NCI-H1092 (cell line): ENCODE measurements at places on chromosomes 11 and 22.

DNA sequence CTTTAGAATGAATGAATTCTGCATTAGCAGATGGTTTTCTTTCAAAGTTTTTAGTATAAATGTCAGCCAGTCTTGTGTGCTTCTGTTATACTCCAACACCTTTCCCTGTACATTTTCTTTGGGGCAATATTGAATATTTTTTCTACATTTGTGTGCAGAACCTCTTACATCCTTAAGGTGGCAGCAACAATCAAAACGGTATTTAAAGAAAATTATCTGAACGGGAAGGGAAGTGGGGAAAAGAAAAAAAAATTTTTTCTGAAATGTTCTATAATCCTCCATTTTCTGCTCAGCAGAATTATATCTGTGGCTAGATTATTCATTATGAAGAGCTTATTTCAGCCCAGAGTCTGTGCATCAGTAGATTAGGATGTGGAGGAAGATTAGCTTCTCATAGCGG, 347.3 kb upstream of the RAG2 start:
- no peak for DNase-seq

- DNase-seq, result peak; percentile 64
Observed at GRCh38 chr11:93895106-93895862, 44.9 kb upstream of the VSTM5 start.

DNA sequence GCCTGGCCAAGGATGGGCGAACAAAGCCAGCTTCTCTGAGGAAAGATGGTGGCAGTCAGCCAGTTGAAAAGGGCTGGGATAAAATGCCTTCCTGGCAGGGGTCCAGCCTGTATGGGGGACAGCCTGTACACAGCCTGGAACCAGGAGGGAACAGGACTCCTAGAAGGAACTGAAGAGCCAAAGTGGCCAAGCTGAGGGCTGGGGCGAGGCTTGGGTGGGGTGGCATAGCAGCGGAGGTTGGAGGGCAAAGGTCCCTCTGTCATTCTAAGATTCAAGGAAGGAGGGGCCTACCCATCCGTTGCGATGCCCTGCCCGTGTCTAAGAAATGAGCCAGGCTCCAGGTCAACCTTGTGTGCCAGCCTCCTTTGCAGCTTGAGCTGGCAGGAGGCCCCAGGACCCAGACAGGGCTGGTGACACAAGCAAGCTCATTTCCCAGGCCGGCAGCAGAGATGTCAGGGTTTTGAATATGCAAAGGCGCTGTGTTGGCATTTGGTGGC, 22.6 kb downstream of the FADD start:
- DNase-seq, result no peak

DNA sequence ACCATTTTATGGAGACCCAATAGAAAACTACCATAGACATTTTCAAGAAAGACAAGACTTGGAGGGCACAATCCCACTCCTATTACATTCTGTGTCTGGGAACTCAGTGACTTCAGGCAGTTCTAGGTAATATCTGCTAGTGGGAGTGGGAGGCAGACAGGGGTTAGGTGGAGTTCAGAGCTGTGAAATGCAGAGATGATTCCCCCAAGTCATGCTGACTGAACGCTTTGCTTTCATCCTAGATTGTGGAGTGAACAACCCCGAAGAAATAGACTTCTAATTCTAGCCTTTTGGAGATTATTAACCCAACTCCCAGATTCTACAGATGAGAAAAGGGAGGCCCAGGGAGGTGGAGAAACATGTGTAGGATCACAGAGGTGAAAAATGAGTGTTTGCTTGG, 437.8 kb upstream of the CADM1 start:
- DNase-seq, result no peak

DNA sequence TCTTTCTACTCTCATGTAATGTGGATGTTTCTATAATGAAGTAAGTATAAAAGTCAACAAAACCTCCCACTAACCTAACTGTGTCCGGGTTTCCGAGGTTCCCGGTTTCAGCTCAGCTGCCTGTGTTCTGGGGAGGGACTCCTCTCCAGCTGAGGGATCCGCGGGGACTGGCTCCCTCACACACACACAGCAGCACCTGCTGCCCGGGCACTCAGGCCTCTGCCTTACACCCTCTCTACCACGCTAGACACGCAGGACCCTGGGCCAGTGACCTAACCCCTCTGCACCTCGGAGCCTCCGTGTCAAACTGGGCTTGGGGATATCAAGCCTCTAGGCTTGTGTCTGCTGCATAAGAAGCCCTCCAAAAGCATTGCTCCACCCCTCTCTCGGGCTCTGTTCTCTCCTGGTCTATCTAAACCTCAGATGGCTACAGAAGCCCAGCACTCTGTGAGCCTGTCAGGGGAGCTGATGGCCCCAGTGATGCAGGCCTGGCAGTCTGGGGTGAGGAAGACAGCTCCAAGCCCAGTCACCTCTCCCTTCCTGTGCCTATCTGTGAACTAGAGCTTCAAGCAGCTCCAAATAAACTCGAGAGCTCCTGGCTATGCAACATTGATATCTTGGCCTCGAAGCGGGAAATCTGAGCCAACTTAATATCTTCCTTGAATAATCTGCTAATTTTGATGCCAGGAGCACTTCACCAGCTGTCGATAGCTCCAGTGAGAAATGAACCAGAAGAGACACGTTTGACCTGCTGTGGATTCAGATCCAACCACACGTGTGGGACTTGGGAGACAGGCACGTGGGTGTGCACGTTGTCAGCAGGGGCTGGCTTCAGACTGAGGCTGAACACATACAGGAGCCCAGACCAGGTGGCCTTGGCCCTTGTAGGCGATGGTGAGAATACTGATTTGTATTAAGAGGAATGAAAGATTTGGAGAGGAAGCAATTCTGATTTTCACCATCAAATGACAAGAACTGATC, 232.7 kb upstream of the B3GAT1 start:
- no peak for DNase-seq

GRCh38 chr11:15724601-15725000, 609.9 kb downstream of the INSC start:
- no peak for DNase-seq

DNA sequence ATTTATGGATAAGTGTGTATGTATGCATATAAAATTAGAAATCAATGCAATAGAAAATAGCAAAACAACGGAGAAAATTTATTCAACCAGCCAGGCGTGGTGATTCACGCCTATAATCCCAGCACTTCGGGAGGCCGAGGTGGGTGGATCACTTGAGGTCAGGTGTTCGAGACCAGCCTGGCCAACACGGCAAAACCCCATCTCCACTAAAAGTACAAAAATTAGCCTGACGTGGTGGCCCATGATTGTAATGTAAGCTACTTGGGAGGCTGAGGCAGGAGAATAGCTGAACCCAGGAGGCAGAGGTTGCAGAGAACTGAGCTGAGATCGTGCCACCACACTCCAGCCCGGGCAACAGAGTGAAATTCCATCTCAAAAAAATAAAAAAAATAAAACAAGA, 5.5 kb downstream of the KRTAP5-6 start:
- DNase-seq, result no peak

- no peak for DNase-seq
Observed at GRCh38 chr22:20087319-20088262, 7.5 kb downstream of the DGCR8 start.

- peak; percentile 86 for DNase-seq
Observed at GRCh38 chr11:66429983-66430602, 8.6 kb downstream of the MRPL11 start.

DNA sequence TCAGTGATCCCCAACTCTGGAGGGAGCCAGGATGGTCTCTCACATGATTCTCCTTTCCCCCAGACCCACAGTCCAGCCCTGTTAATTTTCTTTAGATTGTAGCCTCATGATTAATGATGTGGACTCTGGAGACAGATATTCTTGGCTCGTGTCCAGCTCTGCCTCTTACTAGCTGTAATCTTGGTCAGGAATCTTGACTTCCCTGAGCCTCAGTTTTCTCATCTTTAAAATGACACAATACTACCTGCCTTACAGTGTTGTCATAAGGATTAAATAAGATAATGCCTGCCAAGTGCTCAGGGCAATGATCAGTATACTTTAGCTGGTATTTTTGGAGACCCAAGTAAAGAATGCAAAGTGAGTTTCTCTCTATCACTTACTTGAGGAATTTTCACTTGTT, 60.0 kb downstream of the SPECC1L start:
- DNase-seq, result no peak

- DNase-seq, result no peak
Observed at GRCh38 chr11:73028611-73029010, 113.5 kb downstream of the FCHSD2 start.

- DNase-seq, result no peak
Observed at GRCh38 chr22:17205432-17205831, 13.8 kb downstream of the ADA2 start.

GRCh38 chr11:117607449-117607848, 189.6 kb downstream of the DSCAML1 start:
- no peak for DNase-seq

GRCh38 chr11:102447193-102447592, 5.4 kb downstream of the TMEM123 start:
- DNase-seq, result no peak

GRCh38 chr11:105713696-105714095, 103.8 kb downstream of the GRIA4 start:
- DNase-seq, result no peak

- no peak for DNase-seq
Observed at GRCh38 chr11:121024989-121025388, 1.1 kb downstream of the TBCEL start.

GRCh38 chr11:66292543-66293332, 1.0 kb downstream of the TMEM151A start:
- DNase-seq, result no peak

- DNase-seq, result no peak
Observed at GRCh38 chr11:116230438-116230837, 542.3 kb downstream of the BUD13 start.

DNA sequence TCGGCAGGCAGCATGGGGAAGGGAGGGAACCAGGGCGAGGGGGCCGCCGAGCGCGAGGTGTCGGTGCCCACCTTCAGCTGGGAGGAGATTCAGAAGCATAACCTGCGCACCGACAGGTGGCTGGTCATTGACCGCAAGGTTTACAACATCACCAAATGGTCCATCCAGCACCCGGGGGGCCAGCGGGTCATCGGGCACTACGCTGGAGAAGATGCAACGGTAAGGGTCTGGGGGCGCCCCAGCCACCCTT, 204 bp downstream of the FADS2 start:
- no peak for DNase-seq

DNA sequence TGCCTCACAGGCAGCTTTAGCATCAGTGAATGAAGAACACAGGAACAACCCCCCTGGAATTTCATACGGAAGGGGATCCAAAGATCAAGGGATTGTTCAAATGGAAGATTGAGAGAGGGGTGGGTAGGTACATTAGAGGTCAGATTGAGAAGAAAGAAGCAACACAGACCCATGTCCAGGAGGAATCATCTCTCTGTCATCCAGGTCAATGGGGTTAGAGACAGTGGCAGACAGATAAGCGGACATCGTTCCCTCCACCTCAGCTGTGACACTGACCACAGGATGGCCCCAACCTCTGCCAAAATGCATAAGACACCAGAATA, 1.9 kb upstream of the NPAS4 start:
- DNase-seq, result no peak

DNA sequence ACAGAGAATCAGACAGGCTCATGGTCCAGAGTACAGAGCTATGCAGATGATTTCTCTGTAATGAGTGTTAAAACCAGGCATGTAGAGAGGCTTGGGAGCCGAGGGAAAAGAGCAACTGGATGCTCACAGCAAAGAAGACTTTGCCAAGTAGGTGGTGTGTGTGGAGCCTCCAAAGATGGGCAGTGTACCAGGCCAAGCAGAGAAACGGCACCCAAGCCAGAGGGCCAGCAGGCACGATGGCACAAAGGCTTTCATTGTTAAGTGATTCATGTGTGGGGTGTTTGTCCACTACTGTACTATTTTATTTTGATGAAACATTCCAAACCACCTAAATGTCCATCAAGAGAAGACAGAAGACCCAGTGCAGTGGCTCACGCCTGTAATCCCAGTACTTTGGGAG, 11.1 kb downstream of the RANGAP1 start:
- no peak for DNase-seq

GRCh38 chr11:29296680-29297079, 720.1 kb downstream of the KCNA4 start:
- DNase-seq, result no peak

DNA sequence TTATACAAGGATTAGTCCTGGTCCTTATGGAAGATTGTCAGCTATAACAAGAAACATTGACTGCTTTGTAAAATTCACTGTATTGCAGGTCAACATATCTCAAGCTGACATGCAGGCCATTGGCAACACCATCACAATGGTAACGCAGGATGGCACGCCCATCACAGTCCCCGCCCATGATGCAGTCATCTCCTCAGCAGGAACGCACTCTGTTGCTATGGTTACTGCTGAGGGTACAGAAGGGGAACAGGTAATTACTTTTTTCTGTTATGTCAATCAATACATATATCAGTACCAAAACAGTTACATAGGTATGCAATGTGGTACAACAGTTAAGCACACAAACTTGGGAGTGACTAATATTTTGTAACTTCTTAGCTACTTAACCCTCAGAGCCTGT, 55.3 kb downstream of the ZNF143 start:
- DNase-seq, result no peak

- DNase-seq, result peak; percentile 97
Observed at GRCh38 chr22:38243007-38243765, 29.6 kb downstream of the TMEM184B start.

- DNase-seq, result peak; percentile 41
Observed at GRCh38 chr11:125404811-125405790, 91.0 kb downstream of the FEZ1 start.

DNA sequence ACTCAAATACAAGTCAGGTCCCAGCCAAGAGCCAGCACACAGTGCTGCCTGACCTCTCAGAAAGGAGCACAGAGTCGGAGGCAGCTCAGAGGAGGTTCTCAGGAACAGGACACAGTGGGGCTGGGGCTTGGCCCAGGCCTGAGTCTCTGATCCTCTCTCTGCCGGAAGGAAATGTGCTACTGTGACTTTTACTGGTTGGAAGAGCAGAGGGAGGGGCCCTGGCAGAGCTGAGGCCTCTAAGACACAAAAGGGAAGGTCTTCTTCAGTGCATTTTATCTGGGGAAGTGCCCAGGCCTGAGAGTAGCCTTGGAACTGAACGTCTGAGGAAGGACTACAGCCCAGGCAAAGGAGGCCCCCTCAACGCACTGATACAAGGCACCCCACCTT, 16.2 kb upstream of the CASTOR1 start:
- no peak for DNase-seq

GRCh38 chr11:62400760-62401159, 18.1 kb upstream of the SCGB1A1 start:
- DNase-seq, result no peak

GRCh38 chr22:48891688-48892577, 935.7 kb downstream of the BRD1 start:
- DNase-seq, result no peak

DNA sequence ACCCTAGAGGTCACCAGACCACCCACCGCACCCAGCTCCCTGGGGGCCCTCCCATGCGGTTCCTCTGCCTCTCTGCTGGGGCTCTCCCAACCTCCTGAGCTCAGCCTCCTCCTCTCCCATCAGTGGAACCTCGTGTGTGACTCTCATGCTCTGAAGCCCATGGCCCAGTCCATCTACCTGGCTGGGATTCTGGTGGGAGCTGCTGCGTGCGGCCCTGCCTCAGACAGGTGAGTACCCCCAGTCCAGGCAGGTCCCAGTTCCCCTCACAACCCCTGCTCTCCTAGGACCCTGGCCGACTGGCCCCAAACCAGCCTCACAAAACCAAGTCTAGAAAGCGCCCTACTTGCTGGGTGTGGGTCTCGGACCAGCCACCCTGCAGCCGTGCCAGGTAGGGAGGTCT, 1.6 kb downstream of the SLC22A12 start:
- no peak for DNase-seq
